ENCODE measurements at places on chromosomes 16 and 17.

GRCh38 chr17:21167303-21167702, 40.5 kb downstream of the DHRS7B start:
- no peak for DNase-seq

DNA sequence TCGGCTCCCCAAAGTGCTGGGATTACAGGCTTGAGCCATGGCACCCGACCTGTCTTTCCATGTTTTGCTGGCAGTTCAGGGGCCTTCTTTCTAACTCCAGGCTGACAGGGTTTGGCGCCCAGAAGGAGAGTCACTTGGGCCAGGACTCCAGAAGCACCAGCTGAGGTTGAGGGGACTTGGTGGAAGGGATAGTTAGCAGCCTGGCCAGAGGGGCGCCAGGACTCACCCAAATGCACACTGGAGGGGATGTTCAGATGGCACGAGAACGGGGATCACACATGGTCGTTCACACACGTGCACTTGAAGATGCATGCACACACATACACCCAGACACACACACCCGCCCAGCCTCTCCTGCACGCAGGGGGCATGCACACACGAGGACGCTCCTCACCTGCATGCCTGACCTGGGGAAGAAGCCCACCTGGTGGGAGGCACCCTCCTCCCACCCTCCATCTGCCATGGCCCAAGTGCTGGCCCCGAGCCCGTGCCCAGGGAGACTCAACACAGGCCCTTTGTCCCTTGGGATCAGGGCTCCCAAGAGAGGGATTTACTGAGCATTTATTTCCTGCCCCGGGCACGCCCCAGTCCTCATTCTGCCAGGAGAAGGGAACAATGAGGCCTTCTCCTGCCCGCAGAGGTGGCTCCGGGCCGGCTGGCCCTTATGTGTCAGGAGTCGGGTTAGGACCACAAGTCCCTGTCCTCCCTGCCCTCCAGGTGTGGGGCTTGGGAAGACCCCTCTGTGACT, 2.3 kb upstream of the PRSS21 start:
- no peak for DNase-seq

GRCh38 chr17:27276653-27277156, 17.2 kb upstream of the WSB1 start:
- no peak for DNase-seq

DNA sequence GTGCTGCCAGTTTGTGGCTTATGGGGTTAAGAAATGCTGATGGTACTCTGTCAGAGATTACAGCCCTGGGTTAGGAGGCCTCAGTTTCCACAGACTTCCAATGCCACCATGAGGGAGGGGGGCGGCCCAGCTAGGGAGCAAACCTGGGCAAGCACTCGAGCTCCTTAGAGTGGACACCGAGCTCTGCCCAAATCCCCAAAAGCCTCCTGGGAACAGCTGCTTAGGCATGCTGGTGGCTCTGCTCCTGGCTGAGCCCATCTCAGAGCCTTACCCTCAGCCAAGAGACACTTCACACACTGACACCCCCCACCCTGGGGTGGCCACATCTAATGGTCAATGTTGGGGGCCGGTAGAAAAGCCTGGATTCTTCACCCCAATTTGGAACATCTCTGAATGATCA, 66.1 kb downstream of the C16orf78 start:
- no peak for DNase-seq

DNA sequence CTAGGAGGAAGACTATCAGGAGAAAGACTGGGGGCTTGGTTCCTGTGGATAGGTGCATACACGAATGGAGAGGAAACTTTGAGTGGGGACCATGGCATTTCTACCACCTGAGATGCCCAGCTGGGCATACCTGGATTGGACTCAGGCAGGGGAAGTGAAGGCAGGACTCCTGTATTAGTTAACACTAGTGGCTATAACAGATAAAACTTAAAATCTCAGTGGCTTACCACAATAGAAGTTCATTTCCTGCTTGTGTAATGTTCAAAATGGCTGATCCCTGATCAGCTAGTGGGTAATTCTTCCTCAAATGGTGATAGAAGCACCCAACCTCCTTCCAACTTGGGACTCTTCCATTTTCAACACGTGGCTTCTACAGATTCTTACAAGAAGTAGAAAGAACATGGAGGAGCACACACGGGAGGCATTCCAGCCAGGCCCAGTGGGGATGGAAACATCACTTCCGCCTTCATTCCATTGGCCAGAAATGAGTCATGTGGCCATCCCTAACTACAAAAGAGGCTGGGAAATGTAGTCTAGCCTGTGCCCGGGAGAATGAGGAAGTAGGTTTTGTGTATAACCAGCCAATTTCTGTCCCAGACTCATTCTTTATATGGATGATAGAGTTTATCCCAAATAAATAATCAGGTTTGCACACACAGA, 112.1 kb downstream of the UTP18 start:
- peak; percentile 6 for DNase-seq

All from activated naive CD8-positive, alpha-beta T cell treated with anti-CD3 and anti-CD28 coated beads for 36 hours (primary cell).